NCI-H2171 treated with DMSO at 0.1 percent for 48 hours (cell line): ENCODE measurements at places on chromosomes 6 and 20.

DNA sequence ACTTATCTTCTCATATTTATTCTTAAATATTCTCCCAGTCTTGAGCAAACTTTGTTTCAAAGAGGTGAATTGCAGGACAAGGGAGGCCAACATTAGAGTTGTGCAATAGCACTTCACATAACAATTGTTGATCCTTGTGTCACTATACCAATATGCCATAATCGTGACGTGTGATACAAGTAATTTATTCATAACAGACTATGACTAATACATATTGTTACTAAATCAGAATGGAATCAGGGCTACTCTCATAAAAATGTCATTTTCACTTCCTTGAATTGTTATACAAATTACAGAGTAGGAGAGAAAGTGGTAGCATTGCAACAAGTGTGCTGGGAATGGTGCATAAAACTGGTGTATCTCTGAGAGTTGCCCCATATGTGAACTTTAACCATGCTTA lies 37.2 kb upstream of the PLCB1 start:
- DNase-seq, result no peak

DNA sequence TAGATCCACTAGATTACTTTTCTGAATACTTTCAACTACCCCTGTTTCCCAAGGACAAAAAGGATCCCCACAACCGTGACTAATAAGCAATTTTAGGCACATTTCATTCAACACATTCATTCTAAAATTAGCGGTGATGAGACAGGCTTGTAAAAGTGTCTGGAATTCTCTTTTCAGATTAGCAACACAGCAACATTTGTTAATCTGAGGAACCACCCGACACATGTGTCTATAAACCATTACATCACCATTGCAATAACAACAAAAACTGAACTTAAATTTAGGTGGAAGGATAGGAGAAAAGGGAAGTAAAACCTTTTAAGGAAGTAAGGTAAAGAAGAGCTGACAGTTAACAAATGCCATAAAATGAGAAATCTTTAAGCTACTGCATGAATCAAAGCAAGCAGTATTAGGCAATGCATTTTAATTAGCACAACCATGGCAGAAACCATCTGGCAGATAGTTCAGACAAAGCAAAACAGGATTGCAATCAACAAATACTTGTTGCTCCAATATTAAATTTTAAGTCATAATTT lies 49.1 kb downstream of the MAP3K7 start:
- DNase-seq, result no peak

GRCh38 chr6:49918787-49919186 lies 45.2 kb downstream of the DEFB114 start:
- DNase-seq, result no peak

GRCh38 chr6:31546339-31546957 lies at the start of gene ATP6V1G2:
Gene ATP6V1G2 (minus strand): TSS chr6:31546608. CDS start chr6:31546559, 49 bp downstream.
- DNase-seq, result peak; percentile 98

DNA sequence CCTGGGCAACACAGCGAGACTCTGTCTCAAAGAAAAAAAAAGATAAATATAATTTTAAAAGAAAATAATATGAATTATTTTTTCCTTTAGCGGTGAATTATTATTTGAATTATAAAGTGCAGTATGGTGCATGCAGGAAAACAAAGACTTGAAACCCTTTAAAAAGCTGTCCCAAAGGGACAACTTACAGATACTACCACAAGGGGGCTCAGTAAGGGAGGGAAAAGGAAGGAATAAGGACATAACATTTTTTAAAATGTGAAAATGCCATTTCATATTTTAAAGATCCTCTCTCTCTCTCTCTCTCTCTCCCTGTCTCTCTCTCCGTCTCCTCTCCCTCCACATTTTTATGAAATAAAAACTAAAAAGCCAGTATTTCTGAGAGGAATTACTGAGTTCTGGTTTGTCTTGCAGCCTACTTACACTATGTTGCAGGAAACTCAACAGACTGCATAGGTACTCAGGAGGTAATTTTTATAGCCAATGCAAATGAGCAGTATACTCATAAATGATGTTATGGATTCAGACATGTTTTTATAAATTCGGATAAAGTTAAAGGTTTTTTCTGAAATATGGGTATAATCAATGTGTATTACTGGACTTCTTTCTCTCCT lies 455.0 kb upstream of the GJE1 start:
- DNase-seq, result peak; percentile 48

DNA sequence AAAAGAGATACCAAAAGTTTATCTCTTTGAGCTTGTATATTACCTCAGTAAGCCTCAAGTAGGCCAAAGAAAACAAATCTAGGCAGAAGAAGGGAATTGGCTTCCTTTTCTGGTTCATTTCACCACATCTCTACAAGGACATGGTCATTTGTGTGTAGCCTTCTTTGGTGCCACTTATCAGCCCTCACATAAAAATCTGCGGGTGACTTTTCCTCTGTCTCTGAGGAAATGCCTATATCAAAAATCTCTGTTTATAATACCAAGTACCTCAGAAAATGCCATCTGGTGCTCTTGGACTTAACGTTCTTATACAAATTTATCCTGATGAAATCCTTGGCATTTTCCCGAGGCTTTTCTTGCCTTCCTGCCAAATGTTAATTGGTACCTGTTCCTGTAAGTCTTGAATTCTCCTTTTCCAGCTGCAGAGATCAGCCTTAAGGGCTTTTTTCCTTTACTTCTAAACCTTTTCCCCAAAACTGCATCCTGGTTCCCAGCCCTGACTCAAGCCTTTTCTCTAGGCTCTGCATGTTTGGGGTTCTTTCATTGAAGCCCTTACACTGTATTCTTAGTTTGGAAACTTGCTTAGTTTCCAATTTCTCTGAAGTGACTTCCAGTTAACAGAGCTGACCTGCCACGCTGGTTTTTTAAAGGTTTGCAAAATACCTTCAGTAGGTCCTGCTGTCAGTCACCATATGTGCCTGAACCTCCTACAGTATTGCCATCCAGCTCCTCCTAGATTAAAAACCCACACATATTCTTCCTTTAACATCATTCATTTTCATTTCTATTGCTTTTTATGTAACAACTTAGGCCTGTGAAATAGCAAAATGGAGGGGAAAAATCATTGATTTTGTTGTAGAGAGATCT lies 191.2 kb upstream of the PREP start:
- DNase-seq, result no peak

- no peak for DNase-seq
Measured at GRCh38 chr20:40462566-40462965, 226.5 kb downstream of the MAFB start.

DNA sequence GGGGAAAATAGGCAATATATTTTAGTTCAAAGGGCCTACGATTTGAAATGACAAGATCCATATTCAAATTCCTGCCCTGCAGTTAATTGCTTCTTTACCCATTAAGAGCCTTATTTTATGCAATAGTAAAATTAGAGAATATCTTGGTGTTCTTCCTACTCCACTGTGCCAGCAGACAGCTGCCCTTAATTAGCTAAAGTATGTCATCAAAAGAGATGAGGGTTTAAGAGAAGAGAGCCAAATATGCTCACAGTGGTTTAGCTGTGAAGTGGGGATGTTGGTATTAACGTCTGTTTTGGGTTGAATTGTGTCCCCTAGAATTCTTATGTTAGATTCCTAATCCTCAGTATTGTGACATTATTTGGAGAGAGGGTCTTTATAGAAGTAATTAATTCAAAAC lies 148.1 kb downstream of the MOXD1 start:
- DNase-seq, result no peak

DNA sequence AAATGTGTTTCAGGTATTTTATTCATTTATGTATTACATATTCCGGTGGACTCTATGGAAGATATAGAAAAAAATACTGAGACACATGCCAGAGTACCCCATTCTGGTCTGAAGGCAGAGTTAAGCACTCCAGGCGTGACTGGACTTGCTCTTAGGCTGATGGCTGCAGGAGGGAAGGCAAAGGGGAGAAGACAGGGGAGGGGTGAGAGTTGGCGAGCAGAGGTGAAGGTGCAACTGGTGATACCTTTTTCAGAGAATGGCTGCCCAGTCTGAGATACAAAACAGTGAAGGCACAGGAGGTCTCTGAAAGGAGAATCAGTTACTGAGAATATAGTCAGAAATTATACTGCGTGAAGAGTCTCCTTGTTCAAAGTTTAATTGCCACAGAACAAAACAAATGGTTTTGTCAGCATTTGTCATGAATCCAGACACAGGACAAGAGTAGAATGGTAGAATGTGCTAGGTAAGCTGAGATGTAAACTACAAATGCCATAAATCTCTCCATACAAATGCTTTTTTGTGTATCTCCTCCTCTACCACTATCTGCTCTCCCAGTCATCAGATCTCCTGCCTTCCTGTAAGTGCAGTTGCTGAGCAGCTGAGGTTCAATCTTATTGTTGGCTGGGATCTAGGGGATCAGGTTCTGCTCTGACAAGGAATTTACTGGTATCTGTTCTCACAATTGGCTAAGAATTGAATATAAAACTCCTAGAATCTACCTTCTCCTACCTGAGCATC lies 104.2 kb upstream of the DST start:
- peak; percentile 68 for DNase-seq

GRCh38 chr6:34679552-34680253 lies 16.9 kb downstream of the ILRUN start:
- no peak for DNase-seq

- no peak for DNase-seq
Measured at GRCh38 chr6:166911248-166911677, 45.1 kb downstream of the RNASET2 start.

- DNase-seq, result no peak
Measured at GRCh38 chr6:12439296-12439695, 149.1 kb downstream of the EDN1 start.

GRCh38 chr20:37999526-38000263 lies 33.6 kb downstream of the TTI1 start:
- DNase-seq, result no peak

- DNase-seq, result no peak
Measured at GRCh38 chr6:107386904-107387303, 72.5 kb downstream of the PDSS2 start.

GRCh38 chr20:15045246-15045645 lies 707.8 kb upstream of the FLRT3 start:
- no peak for DNase-seq

DNA sequence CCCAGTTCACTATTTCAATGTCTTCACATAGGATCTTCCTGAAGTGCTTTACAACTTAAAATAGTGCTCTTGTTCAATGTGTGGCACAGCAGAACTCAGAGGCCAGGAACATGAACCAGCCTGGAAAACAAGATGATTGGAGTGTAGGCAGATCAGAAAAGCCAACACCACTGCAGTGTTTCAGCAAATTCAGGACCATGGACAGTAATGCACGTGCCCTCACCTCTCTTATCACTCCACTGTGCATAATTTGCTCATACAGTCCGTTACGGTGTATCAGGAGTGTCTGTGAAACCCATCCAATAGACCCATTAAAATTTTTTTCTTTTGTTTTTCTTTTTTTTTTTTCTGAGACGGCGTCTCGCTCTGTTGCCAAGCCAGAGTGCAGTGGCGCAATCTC lies 27.6 kb upstream of the HACE1 start:
- DNase-seq, result no peak

GRCh38 chr6:2558098-2558680 lies 192.5 kb downstream of the MYLK4 start:
- no peak for DNase-seq
